ENCODE measurements at places on chromosomes 3 and 15.

DNA sequence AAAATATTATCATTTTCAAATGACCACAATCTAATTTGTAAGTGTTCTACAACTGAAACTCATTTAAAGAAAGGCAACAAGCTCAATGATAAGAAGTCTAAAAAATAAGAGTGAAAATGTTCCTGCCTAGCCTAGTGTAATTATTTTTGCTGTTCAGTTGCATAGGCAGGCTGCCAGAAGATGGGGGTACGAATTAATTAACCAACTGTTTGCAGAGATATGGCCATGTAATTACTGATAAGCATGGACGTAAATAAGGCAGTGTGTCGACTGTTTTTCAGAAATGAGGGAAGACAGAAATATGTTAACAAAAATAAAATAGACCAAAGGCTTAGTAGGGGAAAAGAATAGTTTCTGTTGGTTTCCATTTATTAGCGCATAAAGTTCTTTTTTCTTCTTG lies 24.7 kb upstream of the SCAANT1 start:
- DNase-seq, result no peak

DNA sequence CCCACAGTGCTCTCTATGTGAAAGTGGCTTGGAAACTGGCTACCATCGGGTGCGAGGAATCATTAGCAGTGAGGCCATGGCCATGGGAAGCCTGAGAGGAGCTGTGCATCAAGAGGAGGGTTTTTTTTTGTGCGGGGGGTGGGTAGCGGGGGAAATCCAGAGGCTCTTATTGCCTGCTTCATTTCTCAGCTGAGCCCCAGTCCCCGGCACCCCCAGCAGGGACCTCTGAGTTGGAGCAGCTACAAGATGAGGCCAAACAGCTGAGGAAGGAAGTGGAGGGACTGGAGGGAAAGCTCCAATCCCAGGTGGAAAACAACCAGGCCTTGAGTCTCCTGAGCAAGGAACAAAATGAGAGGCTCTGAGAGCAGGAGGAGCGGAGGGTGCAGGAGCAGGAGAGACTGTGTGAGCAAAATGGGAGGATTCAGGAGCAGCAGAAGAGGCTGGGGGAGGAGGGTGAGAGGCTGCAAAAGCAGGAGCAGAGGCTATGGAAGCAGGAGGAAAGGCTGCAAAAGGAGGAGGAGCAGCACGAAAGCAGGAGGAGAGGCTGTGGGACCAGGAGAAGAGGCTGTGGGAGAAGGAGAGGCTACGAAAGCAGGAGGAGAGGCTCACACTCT lies 76.7 kb downstream of the ADAMTS7 start:
- no peak for DNase-seq

DNA sequence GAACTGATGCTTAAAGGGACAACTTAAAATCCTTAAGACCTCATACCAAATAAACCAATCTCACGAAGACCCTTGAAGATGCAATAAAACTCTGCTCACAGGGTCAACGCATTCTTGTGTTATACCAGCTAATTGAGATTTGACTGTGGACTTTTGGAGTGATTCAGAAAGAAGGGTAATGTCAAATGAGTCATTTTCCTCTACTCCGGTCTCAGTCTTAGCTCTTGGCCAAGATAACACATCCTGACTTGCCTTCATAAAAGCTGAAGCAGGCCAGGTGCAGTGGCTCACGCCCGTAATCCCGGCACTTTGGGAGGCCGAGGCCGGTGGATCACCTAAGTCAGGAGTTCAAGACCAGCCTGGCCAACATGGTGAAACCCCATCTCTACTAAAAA lies 3.8 kb downstream of the PKM start:
- DNase-seq, result peak; percentile 10

GRCh38 chr3:123290107-123290930 lies 88.6 kb downstream of the SEC22A start:
- no peak for DNase-seq

- DNase-seq, result no peak
Observed at GRCh38 chr15:52102463-52102862, 10.1 kb downstream of the BCL2L10 start.

DNA sequence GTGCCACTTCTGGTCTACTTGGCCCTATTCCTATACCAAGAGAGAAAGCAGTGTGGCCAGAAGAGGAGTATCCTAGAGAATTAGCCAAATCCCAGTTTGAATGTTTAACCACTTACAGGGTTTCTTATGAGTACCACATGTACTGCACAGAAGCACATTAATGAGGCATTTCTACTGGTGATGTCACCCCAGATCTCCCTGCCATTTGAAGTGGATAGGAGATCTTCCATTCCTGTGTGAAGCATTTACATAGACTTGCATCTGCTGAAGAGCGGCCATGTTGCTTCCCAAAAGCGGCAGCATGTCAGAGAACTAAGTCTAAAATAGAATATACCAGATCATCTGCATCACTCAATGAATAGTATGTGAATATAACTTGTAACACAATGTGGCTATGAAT lies 108.4 kb upstream of the TUSC7 start:
- no peak for DNase-seq

- DNase-seq, result no peak
Observed at GRCh38 chr3:149227591-149228268, 6.1 kb upstream of the CP start.

DNA sequence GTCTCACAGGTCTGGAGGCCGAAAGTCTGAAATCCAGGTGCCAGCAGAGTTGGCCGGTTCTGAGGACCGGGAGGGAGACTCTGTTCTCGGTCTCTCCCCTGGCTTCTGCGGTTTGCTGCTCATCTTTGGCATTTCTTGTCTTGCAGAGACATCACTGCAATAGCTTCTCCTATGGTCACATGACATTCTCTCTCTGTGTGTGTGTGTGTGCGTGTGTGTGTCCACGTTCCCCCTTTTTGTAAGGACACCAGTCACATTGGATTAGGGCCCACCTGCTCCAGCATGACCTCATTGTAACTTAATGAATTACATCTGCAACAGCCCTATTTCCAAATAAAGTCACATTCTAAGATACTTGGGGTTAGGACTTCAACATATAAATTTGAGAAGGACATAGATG lies 12.4 kb upstream of the ATP10A start:
- no peak for DNase-seq

GRCh38 chr3:12476238-12476897 lies 7.9 kb upstream of the TSEN2 start:
- DNase-seq, result no peak

DNA sequence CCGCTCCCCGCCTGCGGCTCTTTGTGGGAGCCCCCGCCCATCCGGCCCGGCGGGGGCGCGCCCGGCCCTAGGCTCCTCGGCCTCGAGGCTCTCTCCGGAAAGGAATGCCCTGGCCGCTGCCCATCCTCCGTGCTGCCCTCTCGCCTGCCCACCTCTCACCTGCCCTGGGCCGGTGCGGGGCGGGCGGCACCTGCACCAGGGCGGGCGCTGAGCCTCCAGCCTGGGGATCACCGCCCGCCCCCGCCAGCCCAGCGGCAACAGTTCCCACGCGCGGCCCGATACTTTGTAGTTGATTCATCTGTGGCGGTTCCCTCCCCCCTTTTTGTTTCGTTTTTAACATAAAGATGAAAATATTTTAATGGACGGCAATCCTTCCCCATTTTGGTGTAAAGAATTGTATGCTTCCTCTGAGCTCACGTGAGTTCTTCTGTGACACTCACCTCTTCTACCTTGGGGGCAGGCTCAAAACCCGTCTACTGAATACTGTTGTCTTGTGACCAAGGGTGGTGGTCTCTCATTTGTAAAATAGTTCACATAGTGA lies 1.9 kb downstream of the KLF13 start:
- peak; percentile 61 for DNase-seq

- DNase-seq, result peak; percentile 26
Observed at GRCh38 chr3:121431726-121432517, 113.9 kb downstream of the POLQ start.

GRCh38 chr3:176651622-176652021 lies 545.7 kb downstream of the TBL1XR1 start:
- no peak for DNase-seq

GRCh38 chr3:175743733-175744400 lies 884.7 kb downstream of the NAALADL2 start:
- DNase-seq, result no peak

DNA sequence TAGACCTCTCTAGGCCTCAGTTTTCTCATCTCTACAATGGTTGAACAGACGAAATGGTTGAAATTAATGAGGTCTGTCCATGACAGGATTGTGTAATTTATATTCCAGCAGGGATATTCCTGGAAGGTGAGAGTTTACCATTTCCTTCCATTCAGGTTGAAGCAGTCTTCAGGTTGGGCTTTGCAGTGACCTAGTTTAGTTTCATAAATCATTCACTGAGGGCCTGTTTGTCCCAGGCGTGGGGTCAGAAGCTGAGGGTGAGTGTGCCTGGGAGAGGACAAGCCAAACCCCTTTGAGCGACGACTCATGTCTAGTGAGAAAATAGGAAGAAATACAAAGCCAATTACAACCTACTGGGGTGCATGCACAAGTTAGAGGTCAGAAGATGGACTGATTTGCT lies 57.2 kb upstream of the CACNA2D3 start:
- DNase-seq, result no peak

DNA sequence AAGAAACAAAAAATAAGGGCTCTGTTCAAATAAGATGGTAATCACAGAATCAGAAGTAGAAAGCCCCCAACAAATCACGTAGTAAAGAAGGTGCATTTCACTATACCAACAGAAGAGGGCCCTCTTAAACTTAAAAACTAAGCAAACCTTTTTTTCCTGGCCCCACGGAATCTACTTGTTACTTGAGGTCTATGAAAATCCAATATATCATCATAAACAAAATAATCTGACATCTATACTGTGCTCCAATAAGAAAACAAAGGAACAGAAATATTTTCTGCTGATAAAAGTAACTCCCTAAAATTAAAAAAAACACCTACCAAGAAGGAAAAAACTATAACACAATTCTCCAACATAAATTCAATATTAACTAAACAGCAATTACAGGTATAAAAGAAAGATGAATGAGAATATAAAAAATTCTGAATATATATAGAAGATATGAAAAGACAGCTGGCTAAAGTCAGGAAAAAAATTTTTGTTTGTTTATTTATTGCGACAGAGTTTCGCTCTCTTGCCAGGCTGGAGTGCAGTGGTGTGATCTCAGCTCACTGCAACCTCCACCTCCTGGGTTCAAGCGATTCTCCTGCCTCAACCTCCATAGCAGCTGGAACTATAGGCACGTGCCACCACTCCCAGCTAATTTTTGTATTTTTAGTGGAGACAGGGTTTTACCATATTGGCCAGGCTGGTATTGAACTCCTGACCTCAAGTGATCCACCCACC lies 81.8 kb downstream of the CLASP2 start:
- no peak for DNase-seq

GRCh38 chr3:177812492-177812891 lies 615.2 kb upstream of the TBL1XR1 start:
- DNase-seq, result no peak

GRCh38 chr3:130792246-130792645 lies 45.6 kb upstream of the PIK3R4 start:
- no peak for DNase-seq

- DNase-seq, result no peak
Observed at GRCh38 chr15:57144448-57144847, 226.0 kb downstream of the TCF12 start.

- DNase-seq, result no peak
Observed at GRCh38 chr3:105152987-105153386, 213.7 kb upstream of the ALCAM start.

DNA sequence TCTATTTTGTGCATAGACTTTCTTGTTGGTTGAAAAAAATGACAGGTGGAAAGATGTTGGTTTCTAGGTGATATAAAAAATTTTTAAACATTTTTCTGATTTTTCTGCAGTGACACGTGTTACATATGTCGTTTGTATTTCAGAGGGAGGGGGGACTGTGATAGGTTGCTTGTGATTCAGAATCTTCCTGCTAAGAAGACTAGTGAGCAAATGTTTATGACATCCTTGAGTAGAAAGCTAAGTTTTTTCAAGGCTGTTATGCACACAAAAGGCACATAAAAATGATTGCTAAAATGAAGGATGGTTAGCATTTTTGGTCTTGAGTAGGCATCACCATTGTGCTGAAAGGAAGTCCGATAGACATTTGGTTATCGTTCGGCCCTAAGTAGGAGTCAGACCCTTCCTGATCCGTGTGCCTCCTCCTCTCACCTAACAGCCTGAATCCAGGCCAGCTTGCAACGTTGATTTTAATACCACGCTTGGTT lies 1.5 kb downstream of the ZNF639 start:
- DNase-seq, result no peak

DNA sequence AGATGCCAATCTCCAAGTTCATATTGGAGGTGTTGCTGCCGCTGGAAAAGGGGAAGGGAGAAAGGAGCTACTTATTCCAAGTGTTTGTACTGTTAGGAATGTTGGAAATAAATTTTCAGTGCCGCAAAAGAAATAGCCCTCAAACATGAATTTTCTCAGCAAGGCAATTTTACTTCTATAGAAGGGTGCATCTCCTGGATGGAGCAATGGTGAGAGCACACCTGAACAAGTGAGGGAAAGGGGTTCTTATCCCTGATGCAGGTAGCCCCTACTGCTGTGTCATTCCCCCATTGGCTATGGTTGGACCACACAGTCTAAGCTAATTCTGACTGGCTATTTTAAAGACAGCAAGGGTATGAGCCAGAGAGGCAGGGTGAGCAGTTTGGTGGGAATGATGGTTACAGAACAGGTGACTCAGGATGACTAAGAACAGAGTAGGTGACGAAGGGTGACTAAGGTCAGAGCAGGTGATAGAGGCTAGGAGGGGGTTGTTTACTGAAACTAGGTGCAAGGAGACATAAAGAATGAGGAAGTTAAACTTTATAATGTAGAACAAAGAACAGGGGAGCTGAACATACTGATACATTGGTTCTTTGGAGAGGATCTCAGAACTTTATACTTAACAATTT lies 503.5 kb downstream of the EDEM1 start:
- no peak for DNase-seq

GRCh38 chr3:59684766-59685165 lies 634.9 kb upstream of the CFAP20DC start:
- DNase-seq, result no peak

DNA sequence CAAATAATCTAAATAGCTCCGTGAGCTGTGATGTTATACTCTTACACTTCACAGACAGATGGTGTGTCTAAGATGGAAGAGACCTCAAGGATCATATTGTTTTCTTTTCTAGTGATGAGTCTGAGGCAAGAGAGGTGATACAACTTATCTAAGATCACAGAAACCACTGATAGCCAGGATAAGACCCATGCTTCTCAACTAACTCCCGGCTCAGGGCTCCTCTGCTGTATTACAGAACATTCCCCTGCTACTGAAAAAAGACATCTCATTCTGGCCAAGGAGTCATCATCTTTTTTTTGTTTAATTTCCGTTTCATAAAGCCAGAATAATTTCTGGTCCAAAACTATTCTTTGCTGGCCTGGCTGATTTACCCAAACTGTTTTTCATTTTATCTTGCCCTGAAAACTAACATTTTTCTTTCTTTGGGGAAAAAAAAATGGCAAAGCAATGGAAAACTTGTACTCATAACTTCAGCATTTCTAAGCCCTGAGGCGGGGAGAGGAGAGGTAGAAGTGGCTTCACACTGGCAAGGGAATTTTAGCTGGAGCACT lies 46.9 kb upstream of the GAP43 start:
- no peak for DNase-seq

GRCh38 chr15:70585707-70586034 lies 177.7 kb downstream of the UACA start:
- DNase-seq, result no peak

DNA sequence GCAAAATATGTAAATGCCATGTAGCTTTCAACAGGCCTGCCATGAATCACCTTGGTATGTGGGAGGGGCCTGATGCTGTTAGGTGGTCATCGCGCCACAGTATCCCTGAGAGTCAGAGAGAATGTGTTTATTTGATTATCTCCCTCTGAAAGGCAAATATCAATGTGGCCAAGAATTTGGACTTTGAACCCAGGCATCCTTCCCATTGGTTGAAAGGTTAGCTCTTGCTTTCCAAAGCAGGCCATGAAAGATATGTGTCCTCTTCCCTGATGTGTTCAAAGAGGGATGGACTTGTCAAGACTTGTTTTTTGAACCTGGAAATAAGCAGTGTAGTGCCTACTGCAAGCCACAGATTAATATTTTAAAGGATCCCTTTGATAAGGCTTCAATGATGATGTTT lies 36.7 kb downstream of the SRP14 start:
- DNase-seq, result no peak

Data from T follicular helper cell (primary cell).